ENCODE measurements at places on chromosomes 11 and 22. TPM values are rescaled to one million over a fixed set of nuclear protein-coding genes. Genes with fewer than 3 reads are reported as not detected.

Gene DDIAS
- total RNA-seq, result 2.2 TPM

Gene UBQLNL
- 0.32 TPM for total RNA-seq

Gene SAA2
- total RNA-seq, result 0.62 TPM

Gene VSIG10L2
- total RNA-seq, result not detected

Gene PAX6
- not detected for total RNA-seq

Gene ACTN3
- total RNA-seq, result not detected

Gene PRRG4
- 0.07 TPM for total RNA-seq

Gene OR52N1
- total RNA-seq, result not detected

Gene CRYBB1
- total RNA-seq, result not detected

Gene GCAT
- 0.72 TPM for total RNA-seq

Gene OR52M1
- not detected for total RNA-seq

Gene ACAD8
- total RNA-seq, result 28.7 TPM

Gene BCO2
- 0.81 TPM for total RNA-seq

DNA sequence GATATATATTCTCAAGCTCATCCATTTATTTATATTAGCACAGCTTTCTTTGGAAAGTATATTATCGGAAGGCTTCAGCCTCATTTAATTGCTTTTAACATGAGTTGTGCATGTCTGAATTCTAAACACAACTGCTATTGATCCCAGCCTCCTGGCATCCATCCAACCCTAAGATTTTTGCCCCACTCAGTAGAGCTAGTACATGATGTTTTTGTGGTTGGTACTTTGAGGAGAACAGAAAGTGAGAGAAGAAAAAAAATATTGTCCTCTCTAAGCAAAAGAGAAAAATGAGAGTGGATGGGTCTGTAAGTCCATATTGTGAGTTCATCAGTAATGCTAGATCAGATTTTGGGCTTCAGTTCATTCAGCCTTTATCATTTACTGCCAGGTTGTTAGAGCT, 198.7 kb downstream of the DDX10 start:
- no peak for DNase-seq
- H3K4me3 ChIP-seq, result no peak overlapping the region
- no peaks in the 10 kb centered on the region for H3K36me3 ChIP-seq
- H3K4me1 ChIP-seq, result no peaks in the 10 kb centered on the region
- no peak overlapping the region for H3K27ac ChIP-seq

GRCh38 chr11:103528046-103528445, 418.8 kb downstream of the DYNC2H1 start:
- no peak overlapping the region for H3K27ac ChIP-seq
- DNase-seq, result no peak
- H3K36me3 ChIP-seq, result no peaks in the 10 kb centered on the region
- H3K27me3 ChIP-seq, result no peaks in the 10 kb centered on the region

- no peaks in the 10 kb centered on the region for H3K36me3 ChIP-seq
- H3K4me3 ChIP-seq, result no peak overlapping the region
- no peak overlapping the region for H3K27ac ChIP-seq
- DNase-seq, result no peak
These were observed 9.0 kb upstream of the PANX3 start for GRCh38 chr11:124602193-124602592.

DNA sequence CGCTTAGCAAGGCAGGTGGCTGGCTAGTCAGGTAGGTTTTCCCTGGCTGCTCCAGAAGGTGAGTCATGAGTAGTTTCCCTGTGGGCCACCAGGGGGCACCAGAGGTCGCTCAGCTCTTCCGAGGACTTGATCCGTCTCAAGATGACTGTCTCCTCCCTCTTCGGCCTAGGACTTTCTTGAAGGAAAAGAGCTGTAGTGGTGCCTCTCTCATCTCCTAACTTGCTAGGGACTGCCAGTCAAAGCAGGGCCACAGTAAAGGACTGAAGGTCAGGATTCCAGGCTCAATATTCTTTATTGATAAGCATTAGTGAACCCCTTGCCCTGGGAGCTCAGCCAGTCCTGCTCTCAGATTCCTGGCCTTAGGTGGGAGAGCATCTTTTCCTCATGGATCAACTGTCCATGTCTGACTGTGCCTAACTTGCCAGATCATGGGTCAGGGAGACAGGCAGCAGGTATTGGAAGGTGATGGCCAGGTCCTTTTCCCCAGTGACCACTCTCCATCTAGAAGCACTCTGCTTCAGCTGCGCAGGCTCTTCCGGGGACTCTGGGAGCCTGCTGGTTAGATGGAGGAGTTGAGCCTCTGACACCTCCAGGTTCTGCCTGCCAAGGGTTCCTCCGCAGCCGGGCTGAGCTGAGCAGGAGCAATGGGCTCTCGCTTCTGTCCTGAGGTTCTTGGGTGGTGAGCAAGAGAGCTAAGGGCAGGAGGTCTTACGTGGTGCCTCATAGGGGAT, 1.9 kb downstream of the POLD4 start:
- no peaks in the 10 kb centered on the region for H3K27me3 ChIP-seq
- DNase-seq, result peak; percentile 85
- no peaks in the 10 kb centered on the region for H3K36me3 ChIP-seq

- DNase-seq, result no peak
- H3K4me3 ChIP-seq, result no peak overlapping the region
- no peak overlapping the region for H3K27ac ChIP-seq
- H3K36me3 ChIP-seq, result no peaks in the 10 kb centered on the region
- peaks cover 42% of the 10 kb centered on the region for H3K27me3 ChIP-seq
These were observed 25.9 kb upstream of the ROBO3 start for GRCh38 chr11:124839128-124839971.

DNA sequence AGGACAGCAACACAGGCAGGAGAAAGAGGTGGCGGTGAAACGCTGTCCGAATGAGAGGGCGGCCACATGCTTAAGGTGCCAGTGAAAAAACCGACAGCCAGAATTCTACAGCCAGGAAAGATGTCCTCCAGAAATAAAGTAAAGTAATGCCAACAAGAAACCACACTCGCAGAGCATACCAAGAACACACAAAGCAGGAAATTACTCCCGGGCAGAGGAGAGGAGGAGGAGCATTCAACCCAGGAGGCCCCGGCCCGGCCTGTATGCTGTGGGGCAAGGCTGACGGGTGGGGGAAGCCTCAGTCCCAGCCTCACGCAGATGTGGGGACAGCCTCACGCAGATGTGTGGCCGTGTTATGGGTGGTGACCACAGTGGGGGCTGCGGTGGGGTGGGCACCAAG, 28.0 kb downstream of the CHID1 start:
- H3K4me1 ChIP-seq, result no peaks in the 10 kb centered on the region
- peaks cover 8% of the 10 kb centered on the region for H3K36me3 ChIP-seq
- H3K4me3 ChIP-seq, result no peak overlapping the region
- H3K27me3 ChIP-seq, result no peaks in the 10 kb centered on the region

- H3K4me1 ChIP-seq, result peaks cover 3% of the 10 kb centered on the region
- no peak for DNase-seq
- H3K27me3 ChIP-seq, result peaks cover 7% of the 10 kb centered on the region
- H3K27ac ChIP-seq, result no peak overlapping the region
These were observed 19.5 kb downstream of the CDKN1C start for GRCh38 chr11:2865922-2866577.

GRCh38 chr22:26857169-26857568, 199.8 kb downstream of the MIAT start:
- H3K27ac ChIP-seq, result no peak overlapping the region
- no peaks in the 10 kb centered on the region for H3K36me3 ChIP-seq
- no peaks in the 10 kb centered on the region for H3K4me1 ChIP-seq
- DNase-seq, result no peak
- no peaks in the 10 kb centered on the region for H3K27me3 ChIP-seq
- no peak overlapping the region for H3K4me3 ChIP-seq

- no peak overlapping the region for H3K27ac ChIP-seq
- DNase-seq, result no peak
- H3K36me3 ChIP-seq, result no peaks in the 10 kb centered on the region
- H3K4me3 ChIP-seq, result no peak overlapping the region
- no peaks in the 10 kb centered on the region for H3K4me1 ChIP-seq
These were observed 22.7 kb upstream of the OPCML start for GRCh38 chr11:133555034-133555433.

DNA sequence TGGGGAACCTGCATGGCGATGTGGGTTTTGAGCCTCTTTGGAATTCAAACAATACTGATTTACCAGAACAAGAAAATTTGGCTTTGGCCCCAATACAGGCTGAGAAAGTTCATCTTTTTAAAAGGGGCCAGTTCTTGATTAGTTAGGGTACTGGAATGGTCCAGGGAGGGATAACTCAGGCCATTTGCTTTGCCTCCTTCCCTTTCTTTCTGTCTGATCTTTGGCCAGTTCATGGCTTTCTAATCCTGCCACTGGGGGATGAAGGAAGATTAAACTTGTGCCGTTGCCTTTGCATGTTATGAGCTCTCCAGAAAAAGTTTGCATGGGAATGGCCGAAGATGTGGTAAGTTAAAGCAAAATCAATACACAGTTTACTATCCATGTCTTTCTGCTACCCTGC, 78.4 kb downstream of the ADAMTS15 start:
- H3K4me3 ChIP-seq, result no peak overlapping the region
- no peak overlapping the region for H3K27ac ChIP-seq
- no peaks in the 10 kb centered on the region for H3K4me1 ChIP-seq
- no peaks in the 10 kb centered on the region for H3K36me3 ChIP-seq

DNA sequence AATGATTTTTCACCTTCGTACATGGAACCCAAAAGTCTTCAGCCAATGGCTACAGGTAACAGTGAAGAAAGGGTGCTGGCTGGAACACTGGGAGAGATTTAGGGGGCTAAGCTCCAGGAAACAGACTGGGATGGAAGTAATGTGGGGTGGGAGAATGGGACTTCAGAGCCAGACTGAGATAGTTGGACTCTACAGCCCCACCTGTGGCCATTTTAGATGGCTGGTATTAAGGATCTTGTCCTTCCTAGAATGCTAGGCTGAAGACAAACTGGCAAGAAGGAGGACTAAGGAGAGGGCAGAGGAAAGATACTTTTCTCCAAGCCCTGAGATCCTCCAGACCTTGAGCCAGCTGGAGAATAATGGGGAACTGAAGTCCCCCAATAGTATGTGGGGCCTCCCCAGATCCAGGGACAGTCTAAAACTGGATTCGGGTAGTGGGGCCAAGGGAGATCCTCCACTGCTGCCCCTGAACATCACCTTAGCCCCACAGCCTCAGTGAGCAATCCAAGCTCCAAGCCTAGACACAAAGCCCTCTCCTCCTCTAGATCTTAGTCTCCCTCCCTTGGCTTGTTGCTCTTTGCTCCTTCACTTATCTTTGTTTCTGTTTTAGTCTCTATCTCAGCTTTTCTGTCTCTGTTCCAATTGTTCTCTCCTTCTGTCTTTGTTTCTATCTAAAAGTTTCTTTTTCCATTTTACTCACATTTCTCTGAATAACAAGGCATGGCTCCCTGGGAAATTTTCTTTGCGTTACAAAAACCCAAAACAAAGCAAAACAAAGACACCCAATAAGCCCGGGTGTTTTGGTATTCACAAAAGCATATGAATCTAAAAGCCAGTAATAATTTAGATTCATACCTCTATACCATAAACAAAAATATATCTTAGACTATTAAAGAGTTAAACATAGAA, 16.2 kb upstream of the RRAS2 start:
- DNase-seq, result no peak
- no peaks in the 10 kb centered on the region for H3K36me3 ChIP-seq
- H3K27me3 ChIP-seq, result peaks cover 6% of the 10 kb centered on the region
- H3K27ac ChIP-seq, result no peak overlapping the region
- no peak overlapping the region for H3K4me3 ChIP-seq

GRCh38 chr11:108253176-108253575, 30.3 kb downstream of the ATM start:
- H3K27ac ChIP-seq, result peak overlapping the region; percentile 28
- H3K27me3 ChIP-seq, result no peaks in the 10 kb centered on the region
- H3K4me3 ChIP-seq, result no peak overlapping the region
- no peak for DNase-seq
- no peaks in the 10 kb centered on the region for H3K4me1 ChIP-seq
- H3K36me3 ChIP-seq, result peaks cover 86% of the 10 kb centered on the region

DNA sequence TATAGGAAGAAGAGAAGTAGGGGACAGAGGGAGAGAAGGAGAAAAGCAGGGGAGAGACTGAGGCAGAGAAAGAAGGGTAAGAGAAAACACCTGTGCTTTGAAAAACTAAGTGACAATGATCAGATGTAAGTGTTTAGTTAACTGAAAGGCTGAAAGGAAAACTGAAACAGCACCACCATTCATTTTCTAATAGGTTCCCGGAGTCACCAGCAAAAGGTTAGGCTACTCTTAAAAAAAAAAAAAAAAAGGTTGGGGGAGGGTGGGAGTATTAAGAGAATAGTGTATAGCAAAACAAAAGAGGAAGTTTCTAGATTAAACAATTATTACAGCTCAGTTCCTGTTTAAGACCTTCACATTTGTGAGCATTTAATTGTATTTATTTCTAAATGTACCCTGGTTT, 113.8 kb downstream of the CADM1 start:
- DNase-seq, result no peak
- no peak overlapping the region for H3K4me3 ChIP-seq
- H3K27ac ChIP-seq, result no peak overlapping the region
- H3K27me3 ChIP-seq, result peaks cover 2% of the 10 kb centered on the region
- no peaks in the 10 kb centered on the region for H3K36me3 ChIP-seq

DNA sequence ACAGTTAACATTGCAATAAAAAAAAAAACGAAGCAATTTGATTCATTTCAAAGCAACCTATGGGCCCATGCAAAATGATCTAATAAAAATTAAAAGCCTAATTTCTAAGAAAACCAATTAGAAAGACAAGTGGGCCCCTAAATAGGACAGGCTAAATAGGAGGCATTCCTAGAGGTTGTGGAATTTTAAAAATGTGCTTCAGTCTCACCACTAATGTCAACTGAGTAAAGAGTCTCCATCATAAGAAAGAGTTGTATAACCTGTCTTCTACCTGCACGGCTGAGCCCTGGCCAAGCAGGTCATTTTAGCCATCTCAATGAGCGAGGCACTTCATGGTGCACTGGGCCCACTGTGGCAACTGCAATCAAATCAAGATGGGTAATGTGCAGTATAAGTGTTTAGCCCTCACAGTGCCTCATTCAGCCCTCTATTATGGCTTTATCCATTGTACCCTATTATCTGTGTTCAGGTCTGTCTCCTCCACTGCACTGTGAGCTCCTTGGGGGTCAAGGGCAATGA, 76.4 kb downstream of the PRSS23 start:
- H3K27me3 ChIP-seq, result no peaks in the 10 kb centered on the region
- H3K4me3 ChIP-seq, result no peak overlapping the region
- H3K4me1 ChIP-seq, result no peaks in the 10 kb centered on the region

DNA sequence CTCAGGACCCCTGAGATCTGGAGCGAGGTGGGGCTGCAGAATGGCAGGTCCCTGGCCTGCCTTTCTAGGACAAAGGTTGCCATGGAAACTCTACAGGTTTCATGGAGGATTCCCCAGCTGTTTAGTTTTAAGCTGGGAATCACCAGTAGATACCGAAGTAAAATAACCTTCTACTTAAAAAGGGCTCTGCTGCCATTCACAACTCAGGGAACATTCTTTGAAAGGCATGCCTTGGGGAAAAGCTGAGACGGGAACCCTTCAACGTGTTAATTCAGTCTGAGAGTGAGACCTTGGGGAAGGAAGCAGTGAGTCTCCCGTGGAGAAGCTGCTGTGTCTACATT, 493.3 kb downstream of the BRD1 start:
- no peak for DNase-seq
- H3K4me1 ChIP-seq, result no peaks in the 10 kb centered on the region
- H3K36me3 ChIP-seq, result no peaks in the 10 kb centered on the region
- H3K27ac ChIP-seq, result no peak overlapping the region

Measured in CD4-positive, CD25-positive, alpha-beta regulatory T cell (primary cell).